SJCRH30 (cell line): ENCODE measurements at places on chromosomes 4 and X. TPM values are rescaled to one million over a fixed set of nuclear protein-coding genes. Genes with fewer than 3 reads are reported as not detected.

The TMPRSS11B gene
- not detected in 2 replicates for total RNA-seq

DNA sequence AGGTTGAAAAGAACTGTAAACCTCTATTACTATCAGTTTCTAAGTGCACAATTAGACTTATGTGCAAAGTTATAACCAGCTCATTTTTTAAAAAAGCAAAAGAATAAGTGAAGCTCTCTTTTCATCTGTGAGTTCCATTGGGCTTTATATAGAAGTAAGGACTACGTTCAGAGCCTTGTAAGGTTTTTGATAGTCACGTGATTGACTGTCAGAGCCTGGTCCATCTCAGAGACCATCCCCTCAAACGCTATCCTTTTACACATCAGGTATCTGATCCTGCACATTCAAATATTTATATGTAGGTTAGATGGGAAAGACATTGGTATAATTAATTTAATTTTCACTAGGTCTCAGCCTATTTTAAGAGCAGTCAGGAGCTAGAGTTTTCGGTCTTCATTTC, 279.3 kb downstream of the INPP4B start:
- no peaks in the 10 kb centered on the region for H3K27me3 ChIP-seq
- no peak overlapping the region for H3K4me3 ChIP-seq
- H3K36me3 ChIP-seq, result no peaks in the 10 kb centered on the region

The ABCG2 gene
- total RNA-seq, result 0.12 and 0.35 TPM in 2 replicates

DNA sequence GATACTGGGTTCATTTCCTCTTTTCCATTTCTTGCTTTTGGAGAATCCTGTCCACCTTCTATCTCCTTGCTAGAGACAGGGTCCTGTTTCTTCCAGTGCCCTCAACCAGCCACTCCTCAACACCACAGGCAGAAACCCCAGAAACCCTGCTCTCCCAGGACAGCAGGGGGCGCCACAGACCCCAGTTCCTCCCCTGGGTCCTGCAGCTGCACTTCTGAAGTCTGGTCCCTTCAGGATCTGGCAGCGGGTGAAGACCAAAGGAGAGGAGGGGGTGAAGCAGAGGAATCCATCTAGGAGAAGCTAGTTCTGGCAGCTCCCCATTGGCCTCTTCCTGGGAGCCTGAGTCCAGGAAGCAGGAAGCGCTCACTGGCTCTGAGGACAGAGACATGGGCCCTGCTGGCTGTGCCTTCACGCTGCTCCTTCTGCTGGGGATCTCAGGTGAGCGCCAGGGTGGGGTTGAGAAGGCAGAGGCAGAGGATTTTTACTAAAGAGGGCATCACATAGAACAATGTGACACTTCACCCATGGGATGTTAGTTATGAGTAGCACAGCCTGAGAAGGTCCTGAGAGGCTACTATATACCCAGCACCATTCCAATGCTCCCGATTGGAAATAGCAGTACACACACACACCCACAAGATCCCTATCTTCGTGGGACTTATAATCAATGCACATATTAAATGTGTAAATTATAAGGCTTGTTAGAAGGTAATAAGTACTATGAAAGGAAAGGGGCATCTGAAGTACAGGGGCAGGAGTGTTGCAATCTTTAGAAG, at the start of gene PRSS48:
Gene PRSS48, plus strand, starts transcription at position 375 of the 776 bp plus-strand sequence. Its CDS starts 12 bp downstream, at position 387.
- H3K27ac ChIP-seq, result no peak within 1 kb of the TSS
- H3K4me3 ChIP-seq, result no peak within 1 kb of the TSS
- H3K4me1 ChIP-seq, result no peaks in the 10 kb centered on the region
- H3K27me3 ChIP-seq, result no peaks in the 10 kb centered on the region

DNA sequence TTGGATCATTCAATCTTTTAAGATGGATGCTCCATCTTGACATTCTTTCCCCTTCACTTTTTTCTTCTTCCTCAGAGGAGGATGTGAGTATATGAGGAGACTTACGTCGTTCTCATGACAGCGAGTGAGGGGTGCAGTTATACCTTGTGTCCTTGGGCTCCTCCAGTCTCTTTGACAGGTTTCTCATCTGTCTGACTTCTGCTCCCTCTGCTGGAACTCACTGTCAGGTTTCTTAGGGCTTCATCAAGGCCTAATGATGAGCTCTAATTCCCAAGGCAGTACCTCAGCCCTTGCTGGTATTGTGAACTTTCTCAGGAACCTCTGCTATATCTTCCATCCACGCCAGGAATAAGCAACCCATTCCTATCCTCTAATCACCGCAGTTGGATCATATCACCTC, 237.8 kb upstream of the ADGRL3 start:
- H3K27ac ChIP-seq, result no peak overlapping the region
- no peak overlapping the region for H3K4me3 ChIP-seq
- H3K36me3 ChIP-seq, result no peaks in the 10 kb centered on the region

DNA sequence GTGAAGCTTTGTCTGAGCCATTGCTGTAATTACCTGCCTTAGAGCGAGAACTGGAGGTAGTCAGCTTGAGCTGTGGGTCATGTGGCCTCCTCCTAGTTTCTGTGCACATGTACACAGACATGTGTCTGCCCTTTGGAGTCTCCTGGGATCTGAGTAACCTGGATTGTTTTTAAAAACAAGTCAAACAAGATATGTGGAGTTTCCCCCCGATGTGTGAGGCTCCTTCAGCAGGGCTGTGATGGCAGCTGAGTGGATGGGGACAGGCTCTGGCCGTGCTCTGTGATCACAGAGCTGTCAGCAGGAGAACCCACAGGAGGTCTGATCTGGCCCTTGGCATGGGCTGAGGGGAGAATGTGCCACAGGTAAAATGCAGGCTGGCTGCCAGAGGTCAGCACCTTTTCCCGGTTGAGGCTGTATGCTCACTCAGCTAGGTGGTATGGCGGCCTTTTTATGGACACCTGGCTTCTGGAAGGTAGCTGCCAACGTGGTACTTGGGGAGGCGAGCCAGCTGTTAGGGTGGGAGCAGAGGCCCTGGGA, 38.4 kb downstream of the NOP14 start:
- no peaks in the 10 kb centered on the region for H3K27me3 ChIP-seq
- no peak overlapping the region for H3K4me3 ChIP-seq
- H3K27ac ChIP-seq, result no peak overlapping the region
- no peak for DNase-seq
- peaks cover 17% of the 10 kb centered on the region for H3K36me3 ChIP-seq
